MCF 10A (cell line): ENCODE measurements at places on chromosomes 7 and 10.

DNA sequence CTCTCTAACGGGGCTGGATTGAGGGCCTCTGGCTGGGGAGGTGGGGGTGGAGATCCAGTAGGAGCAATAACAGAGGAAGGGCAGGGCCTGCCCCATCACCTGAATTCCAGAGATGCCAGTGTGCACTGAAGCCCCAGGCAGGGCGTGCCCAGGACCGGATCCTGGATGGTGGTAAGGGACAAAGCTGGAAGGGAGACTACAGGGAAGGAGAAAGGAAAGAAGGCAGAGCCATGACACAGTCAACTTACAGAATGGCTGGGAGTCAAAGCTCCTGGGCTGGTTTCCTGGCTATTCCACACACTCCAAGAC lies 666 bp downstream of the TMEM139 start:
- peak; percentile 42 for DNase-seq

DNA sequence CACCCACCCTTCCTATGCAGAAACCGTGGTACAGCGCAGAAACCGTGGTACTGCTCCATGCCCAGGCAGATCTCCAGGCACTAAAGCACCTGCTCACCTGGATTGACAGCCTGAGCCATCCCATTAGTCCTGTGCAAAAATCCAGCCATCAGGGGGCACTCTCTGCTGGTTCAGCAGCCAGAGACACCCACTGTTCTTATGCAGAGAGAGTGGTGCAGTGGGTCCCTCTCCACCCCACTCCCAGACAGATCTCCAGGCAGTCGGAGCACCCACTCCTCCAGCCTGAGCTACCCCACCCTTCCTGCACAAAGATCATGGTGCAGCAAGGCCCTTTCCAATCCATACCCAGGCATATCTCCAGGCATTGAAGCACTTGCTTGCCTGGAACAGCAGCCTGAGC lies 219.8 kb downstream of the CTNNA3 start:
- DNase-seq = no peak

DNA sequence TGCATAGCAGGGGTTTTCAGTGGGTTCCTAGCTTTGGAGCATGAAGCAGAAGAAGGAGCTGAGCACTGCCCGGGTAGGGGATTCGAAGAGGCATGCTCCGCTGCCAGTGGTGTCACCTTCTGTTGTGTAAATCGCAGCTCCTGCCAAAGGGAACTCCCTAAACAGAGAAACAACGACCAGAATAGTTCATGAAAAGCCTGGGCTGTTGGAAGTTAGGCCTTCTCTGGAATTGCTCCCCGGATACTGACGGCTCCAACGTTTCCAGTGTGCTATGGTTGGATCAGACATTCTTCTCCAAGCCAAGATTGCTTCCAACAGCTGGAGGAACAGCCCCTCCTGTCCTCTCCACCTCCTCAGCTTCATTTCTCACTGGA lies 546.0 kb upstream of the FZD8 start:
- no peak for DNase-seq

DNA sequence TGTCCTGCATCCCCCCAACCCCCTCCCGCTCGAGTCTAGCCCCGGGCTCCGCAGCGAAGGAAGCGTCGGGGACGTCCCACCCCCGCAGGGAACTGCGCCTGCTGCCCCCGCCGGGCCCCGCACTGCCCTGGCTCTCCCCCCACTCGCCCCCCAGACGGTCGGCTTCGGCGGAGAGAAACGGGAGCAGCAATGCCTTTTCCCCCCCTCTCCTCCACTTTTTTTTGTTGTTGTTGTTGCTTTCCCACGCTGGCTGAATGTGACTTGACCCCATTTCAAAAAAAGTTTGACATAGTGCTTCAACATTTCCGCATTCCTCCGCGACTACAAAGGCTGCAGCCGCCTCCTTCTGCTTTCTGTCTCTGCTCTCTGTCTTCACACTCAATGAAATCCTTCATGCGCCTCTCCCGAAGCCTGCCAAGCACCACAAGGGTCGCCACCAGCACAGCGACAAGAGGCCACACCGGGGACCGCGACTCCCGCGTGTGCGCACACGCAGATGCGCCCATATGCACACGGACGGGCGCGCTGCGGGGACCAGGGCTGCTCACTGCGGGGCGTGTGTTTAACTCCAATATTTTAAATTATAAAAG lies 1.0 kb downstream of the CDK6 start:
- peak; percentile 69 for DNase-seq
